Cortex of kidney (tissue), 1 donor: ENCODE measurements at places on chromosomes 2 and 18.

GRCh38 chr2:107811411-107811810 is 15.3 kb upstream of the RGPD4 start:
- DNase-seq = no peak

DNA sequence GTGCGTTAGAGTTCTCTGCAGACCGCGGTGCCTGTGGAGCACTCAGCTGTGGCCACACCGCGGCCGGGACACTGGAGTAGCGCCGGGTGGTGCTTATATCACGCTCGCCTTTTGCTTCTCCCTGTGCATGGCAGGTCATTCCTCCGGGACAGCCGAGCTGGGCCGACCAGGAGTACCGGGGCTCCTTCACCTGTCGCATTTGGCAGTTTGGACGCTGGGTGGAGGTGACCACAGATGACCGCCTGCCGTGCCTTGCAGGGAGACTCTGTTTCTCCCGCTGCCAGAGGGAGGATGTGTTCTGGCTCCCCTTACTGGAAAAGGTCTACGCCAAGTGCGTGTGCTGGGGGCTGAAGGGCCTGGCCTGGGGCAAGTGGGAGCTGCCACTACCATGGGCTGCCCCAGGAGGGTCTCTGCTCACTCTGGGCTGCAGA is 4.2 kb downstream of the CAPN10 start:
- DNase-seq = no peak

GRCh38 chr2:134715932-134716643 is 2.7 kb downstream of the TMEM163 start:
- DNase-seq = no peak

GRCh38 chr2:227462972-227463931 is 8.7 kb upstream of the AGFG1 start:
- DNase-seq = no peak
